ENCODE measurements at places on chromosomes 1 and 21. TPM values are rescaled to one million over a fixed set of nuclear protein-coding genes. Genes with fewer than 3 reads are reported as not detected.
A peak's percentile ranks its signal among the peaks of the same experiment; 100 is the strongest.

LRRC3 gene
- polyA plus RNA-seq: 0.59 TPM

DNA sequence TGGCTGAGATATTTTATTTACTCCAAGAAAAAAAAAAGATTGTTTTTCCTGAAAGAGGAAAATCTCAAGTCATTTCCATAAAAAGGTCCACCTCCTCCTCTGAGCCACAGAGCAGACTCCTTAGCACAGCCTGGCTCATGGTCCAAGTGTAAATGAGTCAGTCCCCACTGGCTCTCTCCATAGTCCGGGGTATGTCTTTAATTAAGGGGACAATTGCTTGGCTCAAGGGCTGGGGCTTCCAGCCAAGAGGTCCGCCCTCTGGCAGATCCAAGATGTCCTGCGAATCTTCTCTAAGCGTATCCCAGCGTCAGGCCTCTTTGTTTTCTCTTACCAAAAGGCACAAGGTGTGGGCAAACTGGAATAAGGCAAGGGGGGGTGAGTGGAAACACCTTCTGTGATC, 33.3 kb downstream of the FOXD2 start:
- no peak for DNase-seq

DNA sequence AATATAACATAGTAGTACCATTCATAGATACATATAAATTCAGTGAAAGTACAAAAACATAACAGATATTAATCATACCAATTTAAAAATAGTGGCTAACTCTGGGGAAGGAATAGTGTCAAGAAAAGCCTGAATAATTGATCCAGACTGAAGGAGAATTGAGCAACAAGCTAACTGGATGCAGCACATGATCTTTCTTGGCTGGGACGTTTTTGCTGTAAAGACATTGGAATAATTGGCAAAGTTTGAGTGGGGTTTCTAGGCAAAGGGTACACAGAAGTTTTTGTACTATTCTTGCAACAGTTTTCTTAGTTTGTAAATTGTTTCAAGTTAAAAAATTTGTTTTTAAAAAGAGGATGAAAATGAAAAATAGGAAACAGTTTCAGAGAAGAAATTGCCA, 2.6 kb upstream of the SH3GLB1 start:
- DNase-seq: no peak

- no peak for DNase-seq
Measured at GRCh38 chr1:241744591-241744990, 92.5 kb downstream of the WDR64 start.

- DNase-seq: peak; percentile 24
Measured at GRCh38 chr1:94597701-94598100, 56.1 kb upstream of the F3 start.

DNA sequence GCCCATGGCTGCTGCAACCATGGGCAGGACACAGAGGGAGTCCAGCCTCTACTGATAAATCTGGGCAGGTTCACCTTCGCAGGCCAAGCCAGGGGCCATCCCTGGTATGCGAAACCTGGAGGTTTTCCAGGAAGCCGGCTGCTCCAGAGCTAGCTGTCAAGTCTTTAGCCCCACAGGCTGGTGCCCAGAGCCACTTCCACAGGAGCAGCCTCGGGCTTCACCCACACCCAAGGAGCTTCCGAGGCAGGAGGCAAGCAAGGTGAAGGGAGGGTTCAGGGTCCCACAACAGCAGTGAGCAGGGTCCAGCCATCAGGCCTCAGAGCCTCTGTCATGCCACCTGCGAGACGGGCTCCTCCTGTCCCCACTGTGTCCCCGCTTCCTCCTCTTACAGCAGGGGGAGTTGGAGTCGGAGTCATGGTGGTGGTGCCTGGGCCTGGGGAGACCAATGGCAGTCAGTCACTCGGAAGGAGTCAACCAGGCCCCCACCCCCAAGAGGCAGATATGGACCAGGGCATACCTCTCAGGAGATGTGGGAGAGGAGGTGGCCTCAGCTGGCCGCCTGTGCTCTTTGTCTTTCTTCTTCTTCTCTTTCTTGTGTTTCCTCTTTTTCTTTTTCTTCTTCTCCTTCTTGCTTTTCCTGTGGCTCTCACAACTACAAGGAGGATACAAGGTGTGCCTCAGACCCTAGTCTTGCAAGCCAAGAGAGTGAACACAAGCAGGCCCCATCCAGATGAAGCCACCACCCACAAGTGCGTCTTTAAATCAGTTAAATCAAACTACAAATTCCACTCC, 2.1 kb downstream of the C1orf35 start:
- DNase-seq: no peak

DNA sequence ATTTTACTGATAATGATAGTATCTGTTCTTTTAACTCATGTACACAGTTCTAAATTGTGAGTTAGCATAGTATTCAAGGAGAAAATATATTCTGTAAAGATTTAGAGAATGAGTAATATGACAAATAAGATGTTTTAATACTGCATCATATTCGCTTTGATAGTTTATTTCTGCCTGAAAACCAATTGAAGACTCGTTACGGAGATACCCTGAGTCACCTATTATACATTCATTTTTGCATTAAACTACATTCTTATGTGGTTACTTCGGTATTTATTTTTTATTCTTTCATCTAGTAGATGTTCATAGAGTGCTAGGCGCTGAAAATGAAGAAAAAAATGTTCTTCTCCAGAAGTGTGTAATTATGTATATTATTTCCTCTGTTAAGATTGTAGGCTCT, 5.3 kb downstream of the UHMK1 start:
- DNase-seq: no peak

GRCh38 chr1:214617246-214617645, 14.3 kb downstream of the CENPF start:
- DNase-seq: no peak
